ENCODE measurements at places on chromosomes 3 and 15. TPM values are rescaled to one million over a fixed set of nuclear protein-coding genes. Genes with fewer than 3 reads are reported as not detected.

DNA sequence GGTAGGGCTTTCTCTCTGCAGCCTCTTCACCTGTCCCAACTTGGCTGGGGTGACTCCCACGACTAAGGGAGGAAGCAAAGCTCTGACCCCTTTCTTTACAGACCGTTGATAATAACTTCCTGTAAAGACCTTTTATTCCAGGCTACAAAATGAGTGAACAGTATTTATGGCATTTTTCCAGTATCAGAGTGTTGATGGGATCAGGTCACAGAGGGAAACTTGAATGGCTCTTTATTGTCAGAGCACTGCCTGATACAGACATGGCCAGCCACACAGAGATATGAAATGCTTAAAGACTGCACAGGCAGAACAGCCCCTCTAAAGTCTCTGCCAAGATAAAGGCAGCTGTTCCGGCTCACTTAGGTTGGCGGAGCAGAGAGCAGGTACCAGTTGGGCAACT, 1033.9 kb upstream of the NR2F2 start:
- peak; percentile 51 for DNase-seq

DNA sequence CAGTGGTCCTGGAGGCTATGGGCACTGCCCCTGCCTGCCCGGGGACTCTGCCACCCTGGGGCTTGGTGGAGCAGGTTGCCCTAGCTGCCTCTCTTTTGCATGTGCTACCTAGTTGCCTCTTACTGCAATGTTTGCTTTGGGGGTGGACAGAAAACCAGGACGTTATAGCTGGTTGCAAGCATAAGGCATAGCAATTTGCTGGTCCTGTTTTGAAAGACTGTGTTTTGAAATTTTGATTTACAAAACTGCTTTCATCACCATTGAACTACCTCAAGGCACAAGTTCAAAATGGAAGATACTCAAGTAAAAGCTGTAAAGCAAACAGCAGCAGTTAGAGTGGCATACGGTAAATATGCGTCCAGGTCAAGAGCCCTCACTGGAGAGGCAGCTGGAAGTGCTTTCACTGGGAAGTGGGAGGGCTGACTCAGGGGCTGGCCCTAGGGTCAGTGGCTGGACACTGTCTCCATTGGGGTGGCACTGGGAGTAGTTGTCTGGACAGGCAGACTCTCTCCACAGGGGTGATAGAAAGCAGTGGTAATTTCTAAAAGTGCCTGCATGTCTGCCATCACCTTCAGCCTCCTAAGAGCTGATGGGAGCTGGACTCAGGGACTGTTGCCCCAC, 138.1 kb downstream of the CHDH start:
- no peak for DNase-seq

DNA sequence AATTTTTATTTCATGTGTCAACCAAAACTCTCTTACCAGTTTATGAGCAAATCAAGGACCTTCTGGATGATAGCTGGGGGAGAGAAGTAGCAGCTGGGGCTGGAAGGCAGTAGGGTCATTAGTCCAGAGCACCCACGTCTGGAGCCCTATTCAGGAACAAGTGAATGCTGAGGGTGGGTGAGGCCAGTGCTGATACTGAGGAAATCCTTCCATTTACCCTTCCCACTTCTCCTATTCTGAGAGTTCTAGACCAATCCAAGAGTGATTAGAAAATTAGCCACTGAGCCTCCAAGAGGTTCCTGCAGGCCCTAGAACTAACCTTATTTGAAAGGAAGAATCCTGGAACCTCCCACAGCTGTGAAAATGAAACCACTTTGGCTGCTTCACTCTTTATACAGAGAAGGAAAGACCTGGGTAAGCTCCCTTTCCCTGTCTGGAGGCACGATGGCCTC, 46.2 kb upstream of the VILL start:
- DNase-seq: no peak

DNA sequence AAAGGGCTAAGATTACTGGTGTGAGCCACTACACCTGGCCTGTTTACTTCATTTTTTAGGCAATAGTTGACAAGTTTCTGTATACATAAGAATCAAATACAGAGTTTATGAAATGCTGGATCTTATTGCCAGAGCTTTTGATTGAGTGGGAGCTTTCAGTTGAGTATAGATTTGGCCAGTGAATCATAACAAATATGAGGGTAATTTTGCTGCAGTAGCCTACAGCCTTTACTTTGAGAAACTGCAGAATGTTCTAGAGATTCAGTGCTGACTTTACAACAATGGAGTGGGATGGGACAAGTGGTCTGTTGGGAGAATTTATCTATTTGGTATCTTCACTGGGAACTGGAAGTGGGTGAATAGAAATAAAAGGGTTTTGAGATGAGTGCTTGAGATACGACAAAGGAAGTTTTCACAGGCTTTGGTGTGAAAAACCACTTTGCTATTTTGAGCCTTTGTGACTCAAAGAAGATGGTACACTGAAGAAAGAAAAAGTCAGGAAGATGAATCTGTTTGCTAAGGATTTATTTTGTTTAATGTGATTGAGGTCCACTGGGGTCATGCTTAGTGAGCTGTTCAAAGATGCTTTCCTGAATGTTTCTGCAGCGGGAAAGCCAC, 227.8 kb downstream of the UBE2E2 start:
- no peak for DNase-seq

DNA sequence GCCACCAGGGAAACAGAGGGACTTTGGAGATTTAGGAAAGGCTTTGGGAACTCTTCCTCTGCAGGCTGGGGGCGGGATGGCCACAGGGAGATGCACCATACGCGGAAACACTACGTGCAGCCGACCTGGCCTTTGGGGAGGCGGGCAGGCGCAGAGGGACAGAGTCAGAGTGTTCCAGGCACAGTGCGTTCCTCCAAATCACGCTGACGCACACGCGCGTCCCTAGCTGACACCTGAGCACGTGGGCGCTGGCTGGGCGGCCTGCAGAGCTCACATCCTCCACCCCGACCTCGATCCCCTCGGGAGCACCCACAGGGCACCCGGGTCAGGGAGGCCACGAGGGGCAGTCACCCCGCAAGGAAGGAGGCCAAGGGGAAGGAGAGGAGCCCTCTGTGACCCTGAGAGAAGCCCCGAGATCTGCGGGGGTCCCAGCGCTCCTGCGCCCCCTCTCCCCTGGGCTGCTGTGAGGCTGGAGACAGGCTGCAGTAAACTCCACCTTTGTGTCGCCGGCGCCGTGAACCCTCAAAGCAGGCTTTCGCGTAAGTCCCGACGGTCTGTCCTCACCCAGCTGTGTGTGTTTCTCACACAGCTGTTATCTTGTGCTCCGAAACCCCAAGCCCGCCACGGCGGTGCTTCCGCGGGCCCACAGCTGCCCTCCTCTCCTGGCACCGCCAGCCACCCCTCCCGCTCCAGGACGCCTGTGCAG, 196.3 kb downstream of the OCA2 start:
- no peak for DNase-seq

DNA sequence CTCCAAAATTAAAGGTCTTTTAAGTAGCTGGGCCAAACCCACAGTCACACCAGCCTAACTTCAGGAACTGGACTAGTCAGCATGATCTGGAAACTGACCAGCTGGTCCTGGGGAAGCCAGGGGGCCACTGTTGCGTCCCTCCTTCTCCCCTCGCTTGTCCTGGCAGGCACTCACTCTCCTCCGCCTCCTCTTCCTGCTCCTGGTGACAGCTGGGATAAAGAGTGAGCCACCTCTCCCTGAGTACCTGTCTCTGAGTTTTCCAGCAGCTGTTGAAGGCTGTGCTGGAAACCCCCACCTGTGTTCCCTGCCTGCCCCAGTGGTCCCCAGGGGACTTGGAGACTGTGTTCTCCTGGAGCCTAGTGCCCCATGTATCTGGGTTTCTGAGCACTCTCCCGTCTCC, 56.0 kb downstream of the FGD5 start:
- no peak for DNase-seq

- peak; percentile 39 for DNase-seq
Measured at GRCh38 chr3:65619451-65619881, 419.3 kb downstream of the MAGI1 start.

DNA sequence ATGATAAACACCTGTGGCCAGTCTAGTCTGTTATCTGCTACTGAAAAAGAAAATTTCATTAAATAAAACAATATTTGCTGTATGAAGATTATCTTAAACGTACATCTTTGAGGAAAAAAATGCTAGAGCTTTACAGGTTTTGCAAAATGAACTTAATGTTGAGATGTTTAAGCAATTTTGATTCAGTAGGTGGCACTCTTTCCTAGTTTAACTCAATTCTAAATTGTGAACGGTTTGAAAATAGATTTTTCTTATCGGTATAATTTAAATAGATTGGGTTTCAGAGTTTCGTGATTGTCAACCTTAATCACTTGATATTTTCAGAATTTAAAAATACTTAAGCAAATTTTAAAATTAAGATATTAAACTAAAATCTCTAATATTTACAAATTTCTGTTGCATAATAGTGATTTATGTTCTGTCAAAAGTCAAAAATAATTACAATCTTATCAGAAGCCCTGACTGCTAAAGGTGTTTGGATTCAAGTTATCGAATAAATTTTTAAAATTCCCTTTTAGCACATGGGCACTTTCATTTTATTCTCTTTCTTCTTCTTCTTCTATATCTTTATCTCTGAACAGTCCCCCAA, 7.0 kb upstream of the RNF111 start:
- DNase-seq: peak; percentile 64

DNA sequence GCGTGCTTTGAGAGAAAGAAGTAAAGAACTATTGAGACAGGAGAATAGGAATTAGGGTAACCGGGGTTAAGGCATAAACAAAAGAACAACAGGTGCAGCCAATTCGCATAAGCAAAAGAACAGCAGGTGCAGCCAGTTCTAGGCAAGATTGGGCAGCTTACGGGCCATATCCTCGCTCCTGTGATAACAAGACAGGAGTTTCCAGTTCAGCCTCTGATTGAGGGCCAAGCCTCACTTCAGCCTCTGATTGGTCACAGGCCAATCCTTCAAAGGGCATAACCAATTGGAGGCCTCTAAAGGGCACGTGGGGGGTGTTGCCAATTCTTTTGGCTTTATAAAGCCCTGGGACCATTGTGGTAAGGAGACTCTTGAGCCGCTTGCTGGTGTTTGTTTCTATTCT, 143.5 kb downstream of the GADL1 start:
- DNase-seq: no peak

DNA sequence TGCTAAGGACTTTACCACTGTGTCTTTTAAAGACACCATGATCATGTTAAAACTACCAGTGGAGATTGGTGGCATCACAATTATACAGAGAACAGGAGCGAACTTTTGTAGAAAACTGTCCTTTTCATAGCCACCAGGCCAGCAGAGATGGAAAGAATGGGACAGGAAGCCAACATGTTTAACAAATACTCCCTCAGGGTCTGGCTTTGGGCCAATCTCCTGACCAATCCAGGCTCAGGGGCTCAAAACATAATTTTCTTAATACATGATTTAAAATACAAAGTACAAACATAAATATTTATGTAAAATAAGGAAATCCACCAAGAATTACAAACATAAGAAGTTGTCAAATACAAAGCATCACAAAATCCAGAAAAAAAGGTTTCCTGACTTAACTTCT, 266.0 kb downstream of the VPS13C start:
- no peak for DNase-seq

GRCh38 chr3:15952543-15953175, 154.9 kb upstream of the ANKRD28 start:
- DNase-seq: no peak

DNA sequence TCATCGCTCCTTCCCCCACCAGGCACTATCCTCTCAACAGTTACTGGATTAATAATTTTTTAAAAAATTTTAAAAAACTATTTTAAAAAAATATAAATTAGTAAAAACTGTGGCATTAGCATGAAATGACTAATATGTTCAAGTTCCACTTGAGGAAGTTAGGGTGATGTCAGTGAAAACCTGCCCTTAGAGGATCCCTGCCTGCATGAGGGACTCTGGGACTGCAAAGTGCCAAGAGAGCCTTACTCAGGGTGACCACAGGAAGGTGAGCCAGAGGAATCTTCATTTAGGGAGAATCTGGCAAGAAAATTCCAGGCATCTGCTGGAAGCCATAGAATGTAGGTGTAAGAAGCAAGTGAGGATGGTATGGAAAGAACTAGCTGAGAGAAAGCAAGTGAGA, 157.7 kb upstream of the BCL6 start:
- no peak for DNase-seq

GRCh38 chr3:186053954-186054791, 54.7 kb downstream of the ETV5 start:
- no peak for DNase-seq

GRCh38 chr3:64431526-64432091, 206.3 kb upstream of the PRICKLE2 start:
- no peak for DNase-seq

- no peak for DNase-seq
Measured at GRCh38 chr15:77002954-77003912, 8.3 kb downstream of the PSTPIP1 start.

GRCh38 chr3:118970819-118971218, 63.8 kb downstream of the IGSF11 start:
- no peak for DNase-seq

GRCh38 chr15:48040166-48040817, 80.5 kb upstream of the SLC24A5 start:
- DNase-seq: peak; percentile 26

DNA sequence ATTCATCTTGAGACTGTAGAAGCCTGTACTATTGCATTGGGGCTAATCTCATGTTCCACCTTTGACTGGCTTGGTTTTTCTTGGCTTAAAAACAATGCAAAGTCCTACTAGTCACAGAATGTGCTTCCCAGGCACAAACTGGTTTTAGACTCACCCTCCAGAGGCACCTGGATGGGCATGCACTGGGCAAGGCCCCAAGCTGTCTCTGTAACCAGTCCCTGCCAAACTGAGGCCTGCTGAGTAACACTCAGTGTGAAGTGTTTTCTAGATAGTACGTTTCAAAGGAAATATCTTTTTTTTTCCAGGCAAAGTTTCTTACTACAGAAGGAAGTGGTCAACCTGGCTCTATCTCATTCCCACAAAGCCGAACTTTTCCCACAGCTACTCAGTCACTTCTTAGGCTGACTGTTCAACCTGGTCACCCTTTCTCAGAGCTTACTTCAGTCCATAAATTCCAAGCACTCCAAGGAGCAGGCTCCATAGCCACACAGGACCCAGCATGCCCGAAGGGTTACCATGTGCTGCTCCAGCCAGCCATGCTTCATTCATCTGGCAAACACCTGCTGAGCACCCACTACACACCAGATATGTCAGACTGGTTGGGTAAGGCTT, 57.4 kb downstream of the NPTN start:
- DNase-seq: peak; percentile 53

GRCh38 chr3:144923046-144923775, 951.6 kb downstream of the DIPK2A start:
- peak; percentile 4 for DNase-seq

- DNase-seq: no peak
Measured at GRCh38 chr15:75358771-75359536, 9.5 kb downstream of the MAN2C1 start.

Gene ROPN1
- not detected for total RNA-seq

Gene ITIH1
- not detected for total RNA-seq

Gene ESYT3
- 6.3 TPM for total RNA-seq

Gene U2SURP
- total RNA-seq: 89.0 TPM

Gene LRRN1
- total RNA-seq: 0.85 TPM

Gene SLC26A6
- total RNA-seq: 87.4 TPM

Gene CCDC39
- total RNA-seq: not detected

Gene ZKSCAN7
- 27.4 TPM for total RNA-seq

Gene TMEM42
- 25.5 TPM for total RNA-seq

All from cardiac muscle cell (in vitro differentiated cells and primary cell).